GM03348 (cell line): ENCODE measurements at places on chromosomes 7 and 10.

DNA sequence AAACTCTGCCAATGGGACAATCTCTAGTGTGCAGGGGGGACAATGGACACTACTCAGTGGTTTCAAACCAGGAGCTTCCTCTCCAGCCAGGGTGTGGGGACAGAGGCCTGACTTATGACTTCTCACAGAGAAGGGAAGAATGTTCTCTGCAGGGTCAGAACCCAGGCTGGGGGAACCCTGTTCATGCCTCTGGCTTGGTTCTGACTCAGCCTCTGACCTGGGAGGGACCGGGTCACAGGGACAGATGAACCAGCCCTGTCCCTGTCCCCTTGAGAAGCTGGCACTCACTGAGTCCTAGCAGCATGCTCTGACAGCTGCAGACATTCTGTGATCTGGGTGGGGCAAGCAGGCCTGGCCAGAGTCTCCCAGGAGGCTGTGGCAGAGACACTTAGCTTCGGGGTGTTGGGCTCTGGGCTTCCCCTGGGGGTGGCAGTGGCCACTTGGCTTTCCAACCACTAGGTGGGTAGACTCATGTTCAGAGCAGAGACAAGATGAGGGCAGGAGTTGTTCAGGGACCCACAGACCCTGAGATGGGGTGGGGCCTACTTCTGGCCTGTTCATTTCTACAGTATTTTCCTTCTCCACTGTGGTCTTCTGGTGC, 13.6 kb downstream of the TSPAN15 start:
- peak; percentile 27 for DNase-seq

DNA sequence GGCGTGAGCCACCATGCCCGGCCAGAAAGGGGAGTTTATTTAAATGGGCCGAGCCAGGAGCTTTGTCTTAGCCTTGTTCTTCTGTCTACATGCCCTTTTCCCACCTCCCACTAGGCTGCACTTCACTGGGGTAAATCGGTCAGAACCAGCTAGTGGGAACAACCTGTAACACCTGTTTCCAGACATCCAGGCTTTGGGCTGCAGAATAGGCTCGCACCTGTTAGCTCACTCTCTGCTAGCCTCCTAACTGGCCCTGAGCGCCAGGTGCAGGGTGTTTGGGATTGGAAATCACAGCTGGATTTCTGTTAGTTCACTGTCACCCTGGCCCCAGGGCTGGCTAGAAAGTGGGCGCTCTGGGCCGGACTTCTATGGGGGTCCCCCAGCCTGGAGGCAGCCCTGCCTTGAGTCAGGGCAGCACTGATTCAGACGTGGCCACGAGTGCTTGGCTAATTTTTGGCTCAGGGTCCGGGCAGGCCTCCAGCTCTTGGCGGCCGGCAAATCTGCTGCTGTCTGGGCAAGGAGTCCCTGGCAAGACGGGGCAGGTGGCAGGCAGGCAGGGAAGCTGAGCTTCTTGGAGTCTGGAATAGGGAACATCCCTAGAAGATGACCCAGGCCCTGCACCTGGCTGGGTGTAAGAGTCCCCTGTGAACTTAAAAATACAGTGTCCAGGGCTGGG, 48.6 kb downstream of the GTF2IRD1 start:
- DNase-seq = peak; percentile 43

GRCh38 chr7:123640583-123640982, 15.1 kb upstream of the LMOD2 start:
- DNase-seq = no peak

DNA sequence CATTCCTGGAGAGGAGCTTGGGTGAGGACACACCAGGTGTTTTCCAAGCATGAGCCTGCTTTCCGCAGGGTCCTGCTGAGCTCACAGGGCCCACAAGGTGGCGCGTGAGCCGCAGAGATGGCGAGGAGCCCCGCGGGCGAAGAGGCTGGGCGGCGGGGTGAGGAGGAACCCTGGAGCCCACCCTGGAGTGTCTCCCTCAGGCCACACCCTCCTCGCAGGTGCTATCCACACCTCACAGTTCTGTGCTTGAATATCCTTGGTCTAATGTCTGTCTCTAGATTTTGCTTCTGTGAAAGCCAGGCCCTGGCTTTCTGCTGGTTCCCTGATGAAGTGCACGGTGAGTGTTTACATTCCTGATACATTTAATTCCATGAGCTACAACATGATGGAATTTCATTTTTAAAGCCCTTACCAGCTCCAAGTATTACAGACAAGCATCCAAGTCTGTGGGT, 433.6 kb downstream of the ACTR3B start:
- DNase-seq = no peak

- no peak for DNase-seq
Measured at GRCh38 chr7:103025341-103025740, 49.3 kb downstream of the FBXL13 start.

- DNase-seq = no peak
Measured at GRCh38 chr10:43955978-43956377, 307.3 kb upstream of the ZNF32 start.

GRCh38 chr7:131327049-131327625, 539 bp upstream of the MKLN1 start:
- peak; percentile 75 for DNase-seq

- DNase-seq = no peak
Measured at GRCh38 chr7:75969182-75969581, 25.2 kb downstream of the TMEM120A start.

GRCh38 chr7:89002981-89003956, 207.7 kb upstream of the TEX47 start:
- no peak for DNase-seq

GRCh38 chr10:71878327-71879034, 27.4 kb upstream of the PSAP start:
- DNase-seq = no peak

DNA sequence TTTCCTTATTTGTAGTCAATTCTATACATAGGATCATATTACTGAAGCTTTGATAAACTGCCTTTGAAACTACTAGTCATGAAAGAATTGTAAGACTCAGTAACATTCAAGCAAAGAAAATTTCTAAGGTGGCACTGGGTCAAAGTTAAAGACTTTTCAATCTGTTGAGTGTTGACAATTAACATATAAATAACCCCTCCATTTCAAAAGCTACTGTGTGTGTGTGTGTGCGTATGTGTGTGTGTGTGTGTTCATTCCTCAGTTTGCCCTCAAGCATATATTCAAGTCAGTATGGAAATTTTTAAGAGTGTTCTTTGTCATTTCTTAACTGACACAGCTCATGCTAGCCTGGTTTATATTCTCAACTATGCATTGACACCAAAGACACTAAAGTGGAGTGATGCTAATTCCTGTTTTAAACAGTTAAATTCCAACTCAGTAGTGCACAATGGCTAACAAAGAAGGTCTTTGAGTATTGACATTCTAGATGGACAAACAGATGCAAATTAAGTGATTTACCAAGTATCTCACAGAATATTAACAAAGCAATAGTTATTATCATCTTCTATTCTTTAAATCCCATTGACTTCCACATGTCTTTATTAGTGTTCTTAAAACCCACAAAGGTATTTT, 314.8 kb upstream of the GRM3 start:
- DNase-seq = no peak

DNA sequence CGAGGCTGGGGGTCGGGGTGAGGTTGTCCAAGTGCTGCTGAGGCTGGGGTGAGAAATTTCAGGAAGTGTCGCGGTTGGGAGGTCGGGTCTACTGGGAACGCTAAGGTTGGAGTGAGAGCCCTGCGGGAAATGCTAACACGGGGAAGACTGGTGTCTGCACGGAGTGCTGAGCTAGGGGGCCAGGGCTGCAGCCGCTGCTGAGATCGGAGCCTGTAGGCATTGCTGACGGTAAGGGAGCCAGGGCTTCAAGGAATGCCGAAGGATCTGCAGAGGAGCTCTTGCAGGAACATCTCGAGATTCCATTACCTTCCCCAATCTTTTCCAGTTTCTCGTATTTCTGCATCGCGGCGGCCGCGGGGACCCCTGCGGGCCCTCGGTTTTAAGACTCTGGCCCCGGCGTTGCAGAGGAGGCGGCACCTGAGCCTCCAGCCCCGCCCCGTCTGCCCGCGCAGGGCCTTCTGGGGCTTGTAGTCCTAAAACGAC, at the start of gene CDK5:
Gene CDK5 (minus strand): TSS at position 392 of the 483 bp plus-strand sequence. CDS start 49 bp downstream, at position 343.
- DNase-seq = no peak

- no peak for DNase-seq
Measured at GRCh38 chr7:74473116-74473515, 19.4 kb downstream of the GTF2IRD1 start.

DNA sequence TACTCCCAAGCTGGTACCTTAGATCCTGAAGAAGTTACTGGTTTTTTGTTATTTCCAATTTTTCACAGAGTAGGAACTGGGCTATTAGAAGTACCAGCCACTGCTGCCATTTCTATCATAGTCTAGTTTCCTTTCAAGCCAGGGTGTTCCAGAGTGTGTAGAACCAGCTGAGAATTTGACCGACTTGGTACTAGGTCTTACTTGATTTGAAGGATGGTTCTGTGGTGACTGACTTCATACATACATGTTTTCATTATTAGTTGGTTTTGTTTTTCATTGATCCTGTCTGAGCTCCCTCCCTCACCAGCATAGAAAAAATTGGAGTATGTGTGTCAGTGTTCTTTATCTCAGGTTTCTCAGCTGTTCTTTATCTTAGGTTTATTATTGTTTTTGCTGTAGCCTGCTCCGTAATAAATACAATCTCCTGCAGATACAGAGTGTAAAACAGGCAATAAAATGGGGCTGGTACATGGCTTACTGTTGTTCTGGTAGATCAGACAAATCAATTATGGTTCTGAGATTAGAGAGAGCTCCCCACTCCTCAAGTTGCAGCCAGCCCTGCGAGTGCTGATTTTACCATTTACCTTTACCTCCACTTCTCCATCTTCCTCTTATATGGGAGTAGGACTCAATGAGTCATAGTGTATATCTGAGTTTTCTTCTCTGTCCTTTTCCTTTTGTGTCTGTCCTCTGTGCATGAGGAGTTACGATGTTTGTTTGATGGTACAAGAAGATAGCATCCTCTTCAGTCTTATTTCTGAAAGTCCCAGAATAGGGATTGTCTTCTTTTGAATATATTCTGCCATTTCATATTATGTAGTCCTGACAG, 122.6 kb downstream of the LRRC4 start:
- DNase-seq = no peak

- DNase-seq = no peak
Measured at GRCh38 chr10:13690281-13690825, 103.6 kb downstream of the PRPF18 start.

GRCh38 chr10:23606456-23606855, 167.6 kb downstream of the OTUD1 start:
- DNase-seq = no peak

- no peak for DNase-seq
Measured at GRCh38 chr10:79137826-79138225, 69.1 kb downstream of the ZMIZ1 start.
